ENCODE measurements at places on chromosomes 1 and 21.

DNA sequence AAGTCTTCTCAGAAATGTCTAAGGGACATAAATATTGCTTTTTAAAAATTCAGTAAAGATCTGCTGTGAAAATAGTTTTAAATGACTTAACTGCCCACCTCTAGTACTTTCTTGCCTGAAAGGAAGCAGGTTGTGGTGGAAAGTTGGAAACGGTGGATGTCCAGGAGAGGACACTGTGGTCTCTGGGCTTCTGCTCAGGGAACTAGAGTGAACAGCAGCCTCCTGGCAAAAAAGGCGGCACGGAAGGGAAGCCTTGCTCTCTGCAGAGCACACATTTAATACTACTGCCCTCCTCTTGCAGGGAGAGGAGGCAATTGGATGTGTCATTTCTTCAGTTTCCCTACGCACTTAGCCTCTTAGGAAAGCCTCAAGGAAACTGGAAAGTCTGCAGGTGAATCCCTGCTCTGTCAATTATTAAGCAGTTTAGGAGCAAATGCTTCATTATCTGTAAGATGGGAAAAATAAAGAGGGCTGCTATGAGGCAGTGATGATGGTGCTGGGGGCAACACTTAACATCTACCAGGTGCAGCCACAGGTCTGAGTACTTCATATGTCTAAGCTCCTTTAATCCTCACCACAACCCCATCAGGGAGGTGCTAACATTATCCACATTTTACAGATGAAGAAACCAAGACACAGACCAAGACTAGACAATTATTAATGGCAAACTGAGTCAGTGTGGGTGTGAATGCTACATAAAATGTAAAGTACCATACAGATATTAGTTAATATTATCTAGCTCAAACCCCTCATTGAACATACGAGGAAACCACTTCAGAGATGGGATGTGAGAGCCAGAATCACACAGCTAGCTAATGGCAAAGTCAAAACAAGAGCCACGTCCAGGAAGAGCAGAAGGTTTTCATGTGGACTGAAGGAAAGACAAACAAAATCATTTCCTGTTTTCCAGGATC lies 108.9 kb upstream of the ADAR start:
- no peak for DNase-seq

DNA sequence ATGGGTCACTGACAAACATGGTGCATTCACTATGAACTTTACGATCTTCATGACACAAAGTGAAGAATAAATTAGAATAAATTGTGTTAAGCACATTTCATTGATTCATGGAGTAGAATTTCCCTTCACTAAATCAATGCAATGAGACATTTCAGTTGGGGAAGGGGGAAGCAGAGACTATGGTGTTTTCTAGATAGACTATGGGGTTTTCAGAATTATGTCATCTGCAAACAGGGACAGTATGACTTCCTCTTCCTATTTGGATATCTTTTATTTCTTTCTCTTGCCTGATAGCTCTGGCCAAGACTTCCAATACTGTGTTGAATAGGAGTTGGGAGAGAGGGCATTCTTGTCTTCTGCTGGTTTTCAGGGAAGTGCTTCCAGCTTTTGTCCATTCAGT lies 80.0 kb upstream of the C1orf105 start:
- no peak for DNase-seq

DNA sequence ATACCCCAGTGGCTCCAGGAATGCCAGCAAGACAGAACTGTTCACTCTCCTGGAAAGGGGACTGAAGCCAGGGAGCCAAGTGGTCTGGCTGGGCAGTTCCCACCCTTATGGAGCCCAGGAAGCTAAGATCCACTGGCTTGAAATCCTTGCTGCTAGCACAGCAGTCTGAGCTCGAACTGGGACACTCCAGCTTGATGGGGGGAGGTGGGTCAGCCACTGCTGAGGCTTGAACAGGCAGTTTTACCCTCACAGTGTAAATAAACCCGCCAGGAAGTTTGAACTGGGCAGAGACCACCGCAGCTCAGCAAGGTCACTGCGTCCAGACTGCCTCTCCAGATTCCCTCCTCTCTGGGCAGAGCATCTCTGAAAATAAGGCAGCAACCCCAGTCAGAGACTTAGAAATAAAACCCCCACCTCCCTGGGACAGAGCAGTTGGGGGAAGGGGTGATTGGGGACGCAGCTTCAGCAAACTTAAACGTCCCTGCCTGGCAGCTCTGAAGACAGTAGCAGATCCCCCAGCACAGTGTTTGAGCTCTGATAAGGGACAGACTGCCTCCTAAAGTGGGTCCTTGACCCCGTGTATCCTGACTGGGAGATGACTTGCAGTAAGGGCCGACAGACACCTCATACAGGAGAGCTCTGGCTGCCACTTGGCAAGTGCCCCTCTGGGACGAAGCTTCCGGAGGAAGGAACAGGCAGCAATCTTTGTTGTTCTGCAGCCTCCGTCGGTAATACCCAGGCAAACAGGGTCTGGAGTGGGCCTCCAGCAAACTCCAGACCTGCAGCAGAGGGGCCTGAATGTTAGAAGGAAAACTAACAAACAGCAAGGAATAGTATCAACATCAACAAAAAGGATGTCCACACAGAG lies 568.4 kb downstream of the PLA2G4A start:
- DNase-seq = no peak

DNA sequence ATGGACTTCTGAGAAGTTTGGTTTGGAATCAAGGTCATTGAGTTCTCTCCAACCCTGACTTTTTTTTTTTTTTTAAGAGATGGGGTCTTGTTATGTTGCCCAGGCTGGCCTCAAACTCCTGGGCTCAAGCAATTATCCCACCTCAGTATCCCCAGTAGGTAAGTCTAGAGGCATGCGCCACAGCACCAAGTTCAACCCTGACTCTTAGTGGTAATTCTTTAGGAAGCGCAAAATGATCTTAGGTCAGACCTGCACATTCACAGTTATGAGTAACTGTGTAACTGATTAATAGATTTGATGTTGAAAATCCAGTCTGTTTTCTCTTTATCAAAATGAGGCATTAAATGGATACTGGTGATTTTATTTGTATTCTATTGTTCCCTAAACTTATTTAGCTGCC lies 95.9 kb downstream of the GREM2 start:
- DNase-seq = no peak

- peak; percentile 90 for DNase-seq
These were observed 2.6 kb downstream of the GADD45A start for GRCh38 chr1:67687649-67688048.

GRCh38 chr1:24308365-24309015 lies 10.7 kb upstream of the GRHL3 start:
- DNase-seq = peak; percentile 44

GRCh38 chr1:42146626-42147320 lies 6.4 kb upstream of the GUCA2B start:
- peak; percentile 70 for DNase-seq

- DNase-seq = peak; percentile 34
These were observed 7.1 kb downstream of the TCP10L start for GRCh38 chr21:32578107-32578691.

- DNase-seq = peak; percentile 66
These were observed 6.4 kb downstream of the UTP11 start for GRCh38 chr1:38018864-38019343.

GRCh38 chr1:170664828-170665612 lies 1.1 kb downstream of the PRRX1 start:
- peak; percentile 68 for DNase-seq

All from ELR (cell line).